ENCODE measurements at places on chromosomes 5 and 9. TPM values are rescaled to one million over a fixed set of nuclear protein-coding genes. Genes with fewer than 3 reads are reported as not detected.

The FAM151B gene
- total RNA-seq: 4.3 TPM

The IFNK gene
- not detected for total RNA-seq

The TXNDC8 gene
- not detected for total RNA-seq

The MELK gene
- total RNA-seq: 2.6 TPM

- no peak for DNase-seq
These were observed 39.3 kb upstream of the CDC42SE2 start for GRCh38 chr5:131224387-131225201.

GRCh38 chr9:106104887-106105286, 410.5 kb downstream of the TMEM38B start:
- no peak for DNase-seq

- DNase-seq: no peak
These were observed 7.6 kb upstream of the AOPEP start for GRCh38 chr9:94718936-94719335.

GRCh38 chr5:30693326-30693725, 500.2 kb upstream of the CDH6 start:
- DNase-seq: no peak

DNA sequence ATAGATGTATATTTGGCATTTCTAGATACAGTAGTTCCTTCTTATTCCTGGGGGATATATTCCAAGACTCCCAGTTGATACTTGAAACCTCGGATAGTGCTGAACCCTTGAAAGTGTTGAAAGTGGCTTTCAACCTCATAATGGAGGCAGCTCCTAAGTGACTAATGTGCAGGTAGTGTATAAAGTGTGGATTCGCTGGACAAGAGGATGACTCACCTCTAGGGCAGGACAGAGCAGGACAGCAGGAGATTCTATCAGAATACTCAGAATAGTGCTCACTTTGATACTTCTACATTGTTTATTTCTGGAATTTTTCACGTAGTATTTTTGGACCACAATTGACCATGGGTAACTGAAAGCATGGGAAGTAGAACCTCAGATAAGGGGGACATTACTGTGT, 1138.9 kb upstream of the WWC1 start:
- no peak for DNase-seq

- no peak for DNase-seq
These were observed 8.3 kb downstream of the SLC25A48 start for GRCh38 chr5:135842737-135843136.

GRCh38 chr9:108950168-108950567, 16.0 kb downstream of the ABITRAM start:
- DNase-seq: no peak

- DNase-seq: no peak
These were observed 1.9 kb downstream of the GCNT4 start for GRCh38 chr5:75050415-75050814.

- DNase-seq: no peak
These were observed 137.9 kb downstream of the GNAQ start for GRCh38 chr9:77893706-77894105.

DNA sequence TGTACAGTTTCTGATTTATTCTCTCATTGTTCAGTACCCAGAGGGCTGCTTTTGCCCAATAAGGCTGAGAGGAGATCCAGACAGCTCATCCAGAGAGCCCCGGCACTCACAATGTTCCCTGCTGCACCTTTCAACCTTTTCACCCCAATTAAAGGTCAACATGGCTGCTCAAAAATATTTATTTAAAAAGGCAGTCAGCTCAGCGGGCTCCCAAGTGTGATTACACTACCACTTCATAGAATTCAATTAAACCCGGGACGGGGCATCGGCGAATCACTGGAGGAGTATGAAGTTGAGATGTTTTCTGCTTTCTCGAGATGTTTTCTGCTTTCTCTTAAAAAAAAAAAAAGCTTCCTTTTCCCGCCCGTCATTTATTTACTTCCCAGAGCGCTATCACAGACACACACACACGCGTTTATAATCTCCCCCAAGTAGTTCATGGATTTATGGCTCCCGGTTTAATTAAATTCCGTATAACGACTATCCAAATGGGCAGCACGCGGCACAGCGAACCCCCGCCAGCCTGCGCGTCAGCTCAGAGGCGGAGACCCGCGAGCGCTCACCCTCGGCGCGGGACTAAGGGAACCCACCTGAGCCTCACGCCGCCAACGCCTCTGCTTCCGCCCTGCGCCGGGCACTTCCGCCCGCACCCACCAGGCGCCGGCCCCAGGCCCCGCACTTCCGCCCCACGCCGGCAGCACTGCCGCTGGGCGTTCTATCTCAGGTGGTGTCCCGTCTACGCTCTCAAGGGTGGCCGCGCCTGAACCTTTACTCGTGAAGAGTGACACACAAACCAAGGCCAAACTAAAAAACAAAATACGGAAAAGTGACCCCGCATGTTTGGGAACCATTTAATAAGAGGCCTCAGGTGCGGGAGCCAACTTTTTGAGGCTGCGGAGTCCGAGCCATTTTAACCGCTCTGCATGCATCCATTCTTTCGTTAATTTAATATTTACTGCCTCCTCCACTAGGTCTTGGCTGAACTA, at the start of gene C5orf63:
Gene C5orf63 (minus strand): TSS at position 642 of the 986 bp plus-strand sequence. CDS start 14,507 bp downstream, outside the sequence.
- no peak for DNase-seq

DNA sequence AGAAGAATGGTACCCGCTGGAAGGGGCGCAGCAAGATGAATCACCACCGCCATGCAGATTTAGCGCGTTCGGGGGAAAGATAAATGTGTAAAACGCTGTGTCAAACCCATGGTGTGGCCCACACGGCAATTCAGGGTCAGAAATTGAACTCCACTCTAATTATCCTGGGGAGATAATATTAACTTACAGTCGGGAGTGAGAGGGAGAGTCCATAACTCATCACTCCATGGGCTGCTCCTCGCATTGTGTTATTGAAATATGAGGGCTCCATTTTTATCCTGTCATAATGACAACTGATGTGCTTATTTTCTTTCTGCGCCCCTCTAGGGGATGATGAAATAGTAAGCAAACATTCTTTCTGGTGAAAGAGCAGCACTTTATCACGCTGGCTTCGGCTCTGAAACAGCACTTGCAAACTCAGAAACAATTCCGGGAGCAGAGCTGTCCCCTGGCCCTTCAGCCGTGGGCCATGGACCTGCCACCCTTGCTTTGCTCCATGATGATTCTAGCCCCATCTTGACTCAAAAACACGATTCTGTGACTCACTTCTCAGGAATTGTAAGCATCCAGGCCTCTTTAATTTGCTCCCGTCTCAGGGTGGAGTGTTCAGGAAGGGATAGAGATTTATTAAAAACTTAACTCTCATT, 431.6 kb downstream of the IRX1 start:
- DNase-seq: no peak

DNA sequence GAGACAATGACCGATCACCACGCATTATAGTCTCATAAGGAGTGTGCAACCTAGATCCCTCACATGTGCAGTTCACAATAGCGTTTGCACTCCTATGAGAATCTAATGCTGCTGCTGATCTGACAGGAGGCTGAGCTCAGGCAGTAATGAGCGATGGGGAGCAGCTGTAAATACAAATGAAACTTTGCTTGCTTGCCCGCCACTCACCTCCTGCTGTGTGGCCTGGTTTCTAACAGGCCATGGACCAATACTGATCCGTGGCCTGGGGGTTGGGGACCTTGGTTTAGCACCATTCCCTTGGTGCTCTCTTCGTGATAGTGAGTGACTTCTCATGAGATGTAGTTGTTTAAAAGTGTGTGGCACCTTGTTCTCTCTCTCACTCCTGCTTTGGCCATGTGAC, 50.2 kb downstream of the PRLR start:
- DNase-seq: no peak

Measured in omental fat pad (tissue), 4 donors.